ENCODE measurements at places on chromosomes 16 and 17.

DNA sequence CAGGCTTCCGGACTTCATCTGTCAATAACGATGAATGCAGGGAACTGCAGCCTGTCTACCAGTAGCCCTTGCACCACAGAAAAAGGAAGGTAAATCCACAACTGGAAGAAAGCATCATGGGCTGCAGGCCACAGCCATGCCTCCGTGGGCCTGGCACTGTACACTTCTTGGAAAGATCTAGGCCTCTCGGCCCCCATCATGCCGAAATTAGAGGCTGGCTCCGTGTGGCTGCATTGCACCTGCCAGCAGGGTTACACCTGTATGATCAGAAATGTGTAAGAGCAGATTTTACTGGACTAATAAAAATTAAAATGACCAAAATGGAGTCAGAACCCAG lies 52.2 kb downstream of the SDK2 start:
- no peak for DNase-seq

GRCh38 chr17:79213305-79213704 lies 138.7 kb downstream of the ENGASE start:
- no peak for DNase-seq

DNA sequence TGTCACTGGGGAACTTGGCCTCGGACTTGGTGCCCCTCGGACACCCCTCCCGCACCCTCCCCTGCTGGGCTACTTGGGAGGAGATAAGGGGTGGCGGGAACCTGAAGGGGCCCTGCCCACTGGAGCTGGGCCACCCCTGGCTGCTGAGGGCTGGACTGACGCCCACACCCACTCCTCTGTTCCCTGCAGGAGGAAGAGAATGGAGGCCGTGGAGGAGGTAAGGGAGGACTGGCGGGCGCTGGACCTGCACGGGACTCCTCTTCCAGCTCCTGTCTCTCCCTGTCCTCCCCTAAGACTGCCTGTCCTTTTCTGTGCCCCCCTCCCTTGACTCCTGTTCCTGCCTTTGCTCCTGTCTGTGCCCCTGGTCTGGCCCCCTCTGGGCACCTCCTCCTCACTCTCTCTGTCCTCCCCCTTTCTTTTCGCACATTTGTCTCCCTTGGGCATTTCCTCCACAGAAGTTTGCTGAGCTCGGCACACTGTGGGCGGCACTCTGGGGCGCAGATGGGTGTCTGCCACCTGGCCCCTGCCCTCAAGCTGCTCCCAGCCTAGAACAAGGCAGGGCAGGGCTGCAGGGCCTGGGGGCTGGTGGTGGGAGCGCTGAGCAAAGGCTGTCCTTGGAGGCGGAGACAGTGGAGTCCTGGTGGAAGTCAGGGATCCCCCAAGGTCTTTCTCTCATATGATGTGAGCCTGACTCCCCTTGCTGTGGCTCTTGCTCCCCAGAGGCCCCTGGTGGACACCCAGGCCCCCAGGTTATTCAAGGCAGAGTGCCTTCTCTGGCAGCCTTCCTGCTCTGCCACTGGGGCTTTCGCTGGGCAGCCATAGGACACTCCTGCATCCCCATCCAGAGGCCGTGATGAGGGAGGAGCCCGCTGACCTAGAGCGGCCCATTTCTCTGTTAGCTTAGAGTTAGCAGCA lies 32.7 kb downstream of the ARHGAP23 start:
- no peak for DNase-seq

GRCh38 chr17:2705263-2705662 lies 6.3 kb downstream of the CLUH start:
- DNase-seq, result no peak

GRCh38 chr16:52265446-52265861 lies 281.5 kb downstream of the TOX3 start:
- no peak for DNase-seq

DNA sequence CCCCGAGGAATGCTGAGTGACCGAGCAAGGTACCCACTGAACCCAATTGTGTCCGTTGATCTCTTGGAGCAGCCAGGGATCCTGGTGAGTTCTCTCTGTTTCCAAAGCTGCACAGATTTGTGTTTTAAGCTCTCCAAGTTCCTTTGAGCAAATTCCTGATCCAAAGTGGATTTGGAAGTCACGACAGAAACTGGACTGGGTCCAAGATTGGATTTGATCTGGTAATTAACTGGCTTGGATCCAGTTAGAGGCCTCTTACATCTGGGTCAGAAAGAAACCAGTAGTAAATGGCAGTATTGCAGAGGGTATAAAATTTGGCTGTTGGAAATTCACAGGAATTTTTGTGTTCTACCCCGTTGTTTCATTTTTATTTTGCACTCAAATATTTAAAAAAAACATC lies 119.5 kb downstream of the PMP22 start:
- no peak for DNase-seq

GRCh38 chr17:17928398-17929287 lies 43.6 kb downstream of the TOM1L2 start:
- no peak for DNase-seq

GRCh38 chr16:5058476-5058875 lies 7.3 kb downstream of the C16orf89 start:
- DNase-seq, result no peak

DNA sequence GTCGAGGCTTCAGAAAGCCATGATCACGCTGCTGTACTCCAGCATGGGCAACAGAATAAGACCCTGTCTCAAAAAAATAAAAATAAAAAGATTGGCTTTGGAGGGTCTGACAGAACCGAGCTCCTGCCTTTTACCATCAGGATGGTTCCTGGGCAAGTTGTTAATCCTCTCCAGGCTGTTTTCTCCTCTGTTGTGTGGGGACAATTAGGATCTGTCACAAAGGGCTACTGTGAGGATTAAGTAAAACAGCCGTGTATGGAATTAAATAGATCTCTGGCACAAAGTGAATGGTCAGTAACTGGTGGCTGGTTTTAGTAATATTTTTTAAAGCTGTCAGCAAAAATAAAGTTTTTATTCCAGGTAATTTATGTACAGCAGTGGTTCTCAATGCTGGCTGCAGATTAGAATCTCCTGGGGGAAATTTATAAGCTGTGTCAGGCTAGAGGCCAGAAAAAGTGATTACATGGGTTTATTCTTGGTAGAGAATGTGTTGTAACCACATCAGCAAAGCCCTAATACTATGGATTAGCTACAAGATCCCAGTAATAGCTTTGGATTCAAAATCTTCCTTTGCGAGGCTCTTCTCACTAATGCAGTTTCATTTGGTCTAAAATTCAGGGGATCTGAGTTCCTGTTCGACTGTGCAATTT lies 47.2 kb downstream of the GPRC5B start:
- no peak for DNase-seq

GRCh38 chr17:50861822-50862528 lies 4.2 kb downstream of the TOB1 start:
- no peak for DNase-seq

GRCh38 chr16:88816736-88817535 lies 5.2 kb upstream of the APRT start:
- DNase-seq, result no peak

DNA sequence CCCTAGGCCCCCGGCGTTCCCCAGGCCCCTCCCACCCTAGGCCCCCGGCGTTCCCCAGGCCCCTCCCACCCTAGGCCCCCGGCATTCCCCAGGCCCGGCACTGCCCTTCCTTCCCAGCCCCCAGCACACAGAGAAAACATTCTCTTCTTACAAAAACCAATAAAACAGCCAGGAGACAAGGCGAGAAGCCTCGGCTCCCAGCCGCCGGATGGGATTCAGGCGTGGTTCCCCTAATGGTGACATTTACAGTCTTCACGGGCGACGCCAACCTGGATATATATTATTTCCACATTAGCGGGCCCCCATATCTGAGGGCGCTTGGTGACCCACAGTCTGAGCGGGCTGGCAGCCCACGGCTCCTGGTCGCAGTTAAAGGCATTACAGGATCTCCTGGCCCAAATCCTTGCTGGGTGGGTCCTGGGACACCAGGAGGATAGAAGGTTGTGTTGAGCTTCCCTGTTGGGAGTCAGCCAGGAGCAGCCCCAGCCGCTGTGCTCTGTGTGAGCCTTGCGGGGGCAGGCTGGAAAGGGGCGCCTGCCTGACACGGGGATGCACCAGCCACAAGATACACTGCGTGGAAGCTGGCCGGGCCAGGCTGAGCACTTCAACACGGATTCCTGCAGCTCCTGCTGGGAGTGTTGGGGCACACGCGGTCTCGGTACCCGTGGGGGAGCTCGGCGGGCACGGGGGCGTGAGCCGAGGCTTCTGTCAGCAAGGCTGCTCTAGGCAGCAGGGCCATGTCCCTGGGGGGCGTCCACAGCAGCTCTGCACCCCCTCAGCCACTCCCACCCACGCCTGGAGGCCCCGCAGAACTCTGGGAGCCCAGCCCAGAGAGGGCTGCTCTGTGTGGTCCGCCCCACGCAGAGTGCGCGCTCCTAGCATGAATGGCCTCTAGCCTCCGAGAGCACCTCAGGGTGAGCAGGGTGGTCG lies 83.7 kb downstream of the LMF1 start:
- no peak for DNase-seq

- no peak for DNase-seq
Measured at GRCh38 chr17:64406321-64407200, 15.9 kb upstream of the PECAM1 start.

DNA sequence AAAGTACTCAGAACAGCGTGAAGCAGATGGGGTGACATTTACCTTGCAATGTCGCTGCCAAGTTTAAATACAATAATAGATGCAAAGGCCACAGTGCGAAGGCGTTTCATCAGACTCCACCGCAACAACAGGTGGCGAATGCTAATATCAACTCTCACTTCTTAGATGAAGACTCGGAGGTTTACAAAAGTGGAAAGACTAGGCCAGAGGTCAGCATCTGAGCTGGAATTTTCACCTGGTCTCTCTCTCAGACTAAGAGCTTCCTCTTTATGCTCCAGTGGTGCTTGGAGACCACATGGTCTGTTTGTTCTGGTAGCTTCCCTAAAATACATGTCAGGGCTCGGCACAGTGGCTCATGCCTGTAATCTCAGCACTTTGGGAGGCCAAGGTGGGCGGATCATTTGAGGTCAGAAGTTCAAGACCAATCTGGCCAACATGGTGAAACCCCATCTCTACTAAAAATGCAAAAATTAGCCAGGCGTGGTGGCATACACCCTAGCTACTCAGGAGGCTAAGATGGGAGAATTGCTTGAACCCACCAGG lies 169.1 kb downstream of the XYLT1 start:
- no peak for DNase-seq

DNA sequence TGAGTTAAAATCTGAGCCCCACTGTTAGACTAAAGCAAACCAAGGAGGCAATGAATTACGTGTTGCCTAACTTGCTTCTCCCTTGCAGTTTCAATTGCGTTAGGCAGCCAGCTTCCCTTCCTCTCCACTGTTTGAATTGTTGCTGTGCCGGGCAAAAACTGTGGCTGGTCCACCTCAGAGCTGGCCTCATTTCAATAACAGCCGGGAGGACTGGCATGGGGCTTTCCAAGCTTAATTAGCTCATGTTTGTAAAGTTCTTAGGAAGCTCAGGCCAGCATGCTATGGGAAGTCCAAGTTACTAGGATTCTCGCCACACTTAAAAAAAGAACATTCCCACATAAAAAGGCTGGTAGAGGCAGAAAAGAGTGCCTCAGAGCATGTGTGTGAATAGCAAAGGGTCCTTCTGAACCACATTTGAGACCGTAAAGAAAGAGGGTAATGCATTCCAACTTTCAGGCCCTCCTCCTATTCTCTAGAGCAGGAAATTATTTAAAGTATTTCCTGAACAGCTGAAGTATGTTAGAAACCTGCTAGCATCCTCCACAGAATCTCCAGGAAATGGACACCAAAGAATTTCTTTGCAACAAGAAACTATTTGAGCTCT lies 79.0 kb upstream of the SMURF2 start:
- DNase-seq, result no peak

- no peak for DNase-seq
Measured at GRCh38 chr17:75880266-75880665, 1.9 kb upstream of the TRIM47 start.

DNA sequence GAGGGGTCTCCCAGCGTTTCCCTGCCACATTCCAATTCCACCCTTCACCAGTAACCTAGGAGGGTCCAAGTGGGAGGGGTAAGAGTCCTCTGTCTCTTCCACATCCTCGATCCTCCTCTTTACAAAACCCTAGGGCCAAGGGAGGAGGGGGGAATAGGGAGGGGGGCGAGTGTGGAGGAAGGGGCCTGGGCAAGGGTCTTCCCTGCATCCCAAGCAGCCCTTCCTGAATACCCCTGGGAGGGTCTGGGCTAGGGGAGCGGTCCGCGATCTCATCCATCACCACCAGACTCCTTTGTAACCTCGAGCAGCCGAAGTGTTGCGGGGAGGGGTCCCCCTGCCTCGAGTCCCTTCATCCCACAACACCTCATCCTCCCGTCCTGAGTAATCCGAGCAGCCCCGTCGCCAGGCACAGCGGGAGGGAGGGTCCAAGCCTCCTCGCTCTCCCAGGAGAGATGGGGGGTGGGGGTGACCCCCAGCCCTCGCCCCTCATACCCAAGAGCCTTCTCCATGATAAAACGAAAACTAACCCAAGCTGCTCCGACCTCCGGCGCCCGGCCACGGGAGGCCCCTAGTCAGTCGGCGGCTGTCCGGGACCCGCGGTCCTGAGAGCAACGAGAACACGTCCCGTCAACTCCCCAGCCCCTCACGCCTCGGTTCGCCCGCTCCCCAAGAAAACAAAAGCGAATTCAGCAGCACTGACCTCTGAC lies 502 bp downstream of the SMPD3 start:
- no peak for DNase-seq

DNA sequence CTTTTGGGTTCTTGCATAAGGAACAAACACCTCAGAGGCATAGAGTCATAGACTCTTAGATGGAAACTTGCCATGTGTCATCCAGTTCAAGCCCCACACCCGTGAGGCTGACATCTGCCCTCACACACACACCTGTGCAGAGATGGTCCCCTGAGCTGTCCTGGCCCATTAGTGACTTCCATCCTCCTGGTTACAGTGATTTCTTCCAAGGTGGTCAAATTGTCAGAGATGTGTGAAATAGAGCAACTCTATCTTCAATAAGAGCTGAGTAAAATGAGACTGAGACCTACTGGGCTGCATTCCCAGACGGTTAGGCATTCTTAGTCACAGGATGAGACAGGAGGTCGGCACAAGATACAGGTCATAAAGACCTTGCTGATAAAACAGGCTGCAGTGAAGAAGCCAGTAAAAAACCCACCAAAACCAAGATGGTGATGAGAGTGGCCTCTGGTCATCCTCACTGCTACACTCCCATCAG lies 342.2 kb upstream of the TNRC6C start:
- no peak for DNase-seq

DNA sequence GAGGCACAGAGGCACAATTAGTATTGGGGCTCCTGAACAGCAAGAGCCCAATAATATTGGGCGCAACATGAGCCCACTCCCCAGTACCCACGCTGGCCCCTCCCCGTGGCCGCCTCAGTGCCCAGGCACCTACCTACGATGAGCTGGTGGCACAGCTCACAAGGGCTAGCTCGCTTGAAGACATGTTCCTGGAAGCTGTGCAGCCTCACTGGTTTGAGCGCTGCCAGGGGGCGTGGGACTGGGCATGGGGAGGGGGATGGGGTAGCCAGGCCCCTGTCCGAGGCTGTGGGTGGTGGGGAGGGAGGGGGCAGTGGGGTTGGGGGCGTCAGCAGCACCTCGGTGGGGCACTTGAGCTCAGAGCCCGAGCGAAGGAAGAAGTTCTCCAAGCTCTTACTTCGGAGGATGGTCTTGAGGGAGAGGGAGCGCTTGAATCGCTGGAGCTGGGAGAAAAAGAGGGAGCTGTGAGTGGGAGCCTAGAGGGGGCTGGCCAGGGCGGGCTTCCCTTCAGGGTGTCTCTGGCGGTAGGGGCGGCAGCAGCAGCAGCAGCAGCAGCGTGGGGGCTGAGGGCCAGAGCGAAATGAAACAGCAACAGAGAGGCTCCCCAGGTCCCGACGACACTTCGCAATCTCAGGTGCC lies 7.9 kb downstream of the STAC2 start:
- no peak for DNase-seq
